ENCODE measurements at places on chromosomes 3 and 15.

DNA sequence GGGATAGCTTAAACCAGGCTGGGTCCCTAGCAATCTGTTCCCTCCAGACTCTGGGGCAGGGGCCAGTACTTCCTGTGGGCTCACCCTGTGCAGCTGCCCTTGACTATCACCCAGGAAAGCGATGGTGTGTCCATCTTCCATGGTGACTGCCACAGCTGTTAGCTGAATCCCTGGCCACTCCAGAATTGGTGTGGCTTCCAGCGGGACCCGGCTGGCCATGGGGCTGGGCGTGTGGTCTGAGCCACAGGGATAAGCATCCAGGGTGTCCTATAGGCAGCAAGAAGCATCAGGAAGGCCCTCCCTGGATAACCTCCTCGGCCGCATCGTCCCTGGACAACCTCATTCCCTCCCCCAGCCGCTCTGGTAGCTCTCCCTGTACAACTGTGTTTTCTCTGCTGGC is 7.2 kb downstream of the PLXNB1 start:
- DNase-seq: no peak

DNA sequence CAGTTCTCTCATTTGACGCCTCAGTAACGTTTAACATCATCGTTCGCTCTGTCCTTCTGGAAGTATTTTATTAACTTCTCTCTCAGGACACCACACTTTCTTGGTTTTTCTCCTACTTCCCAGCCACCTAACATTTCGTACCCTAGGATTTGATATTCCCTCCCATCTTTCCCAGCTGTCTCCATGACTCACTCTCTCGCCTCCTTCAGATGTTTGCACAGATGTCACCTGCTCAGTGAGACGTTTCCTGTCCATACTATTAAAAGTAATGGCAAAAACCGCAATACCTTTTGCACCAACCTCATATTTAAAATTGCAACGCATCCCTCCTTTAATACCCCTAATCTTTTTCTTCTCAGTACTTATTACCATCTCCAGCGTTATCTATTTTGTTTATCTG is 62.1 kb upstream of the SPRED1 start:
- no peak for DNase-seq

GRCh38 chr3:108554229-108554628 is 35.0 kb downstream of the CIP2A start:
- no peak for DNase-seq

- peak; percentile 90 for DNase-seq
These were observed 5.7 kb downstream of the THBS1 start for GRCh38 chr15:39586387-39587095.

DNA sequence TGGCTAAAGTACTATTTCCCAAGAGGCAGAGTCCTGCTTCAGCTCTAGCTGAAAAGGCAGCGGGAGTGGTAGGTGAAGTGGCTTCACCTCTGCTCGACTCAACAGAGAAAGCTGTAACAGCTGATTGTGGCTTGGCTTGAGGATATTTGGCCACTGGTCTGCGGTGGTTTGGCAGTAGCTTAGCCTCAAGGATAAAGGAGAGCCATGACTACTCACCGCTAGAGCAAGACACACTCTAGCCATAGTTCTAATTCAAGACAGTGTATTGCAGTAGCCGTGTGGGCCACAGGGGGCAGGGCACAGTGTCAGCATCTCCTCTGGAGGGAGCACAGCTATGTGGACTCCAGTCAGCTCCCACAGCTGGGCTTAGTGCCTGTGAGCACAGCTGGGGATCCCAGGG is 23.5 kb downstream of the TPRG1 start:
- DNase-seq: no peak

GRCh38 chr15:55060836-55061235 is 135.9 kb downstream of the RSL24D1 start:
- no peak for DNase-seq

GRCh38 chr15:82314769-82315518 is 34.3 kb downstream of the GOLGA6L10 start:
- DNase-seq: no peak

DNA sequence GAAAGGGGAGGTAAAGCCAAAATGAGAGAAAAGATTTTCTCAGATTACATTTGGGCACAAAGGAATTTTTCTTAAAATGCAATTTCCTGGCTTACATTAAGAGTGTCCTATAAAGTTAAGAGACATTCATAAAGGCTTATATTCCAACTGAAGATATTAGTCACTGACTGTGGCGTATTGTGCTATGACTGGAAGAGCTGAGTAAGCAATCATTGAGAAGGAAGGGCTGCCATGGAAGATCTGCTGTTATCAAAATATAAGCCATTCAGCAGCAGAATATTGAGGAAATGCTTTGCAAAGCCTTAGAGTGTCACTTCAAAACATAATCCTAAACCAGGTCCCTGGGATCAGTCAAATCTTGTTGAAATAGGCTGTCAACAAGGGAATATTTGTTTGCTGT is 593.9 kb downstream of the TUSC7 start:
- DNase-seq: no peak

- DNase-seq: no peak
These were observed 37.1 kb upstream of the RPL35A start for GRCh38 chr3:197912741-197913476.

- DNase-seq: no peak
These were observed 848 bp upstream of the GOLGA8B start for GRCh38 chr15:34584330-34584668.

- DNase-seq: no peak
These were observed 55.2 kb downstream of the NPTN start for GRCh38 chr15:73578026-73578425.

Measured in smooth muscle cell of the brain vasculature (primary cell).